ENCODE measurements at places on chromosomes 16 and 17.

GRCh38 chr16:4474192-4474961, at the start of gene NMRAL1:
Gene NMRAL1, minus strand, starts transcription at chr16:4474625. Its CDS starts 493 bp downstream, at chr16:4474132.
- DNase-seq: peak; percentile 94

GRCh38 chr17:8150194-8151119, 1.7 kb downstream of the PER1 start:
- no peak for DNase-seq

GRCh38 chr17:34609210-34609609, 29.8 kb downstream of the TMEM132E start:
- DNase-seq: no peak

GRCh38 chr16:67458121-67458641, 22.8 kb downstream of the ATP6V0D1 start:
- no peak for DNase-seq

- DNase-seq: no peak
These were observed 16.0 kb downstream of the SPNS3 start for GRCh38 chr17:4449736-4450135.

DNA sequence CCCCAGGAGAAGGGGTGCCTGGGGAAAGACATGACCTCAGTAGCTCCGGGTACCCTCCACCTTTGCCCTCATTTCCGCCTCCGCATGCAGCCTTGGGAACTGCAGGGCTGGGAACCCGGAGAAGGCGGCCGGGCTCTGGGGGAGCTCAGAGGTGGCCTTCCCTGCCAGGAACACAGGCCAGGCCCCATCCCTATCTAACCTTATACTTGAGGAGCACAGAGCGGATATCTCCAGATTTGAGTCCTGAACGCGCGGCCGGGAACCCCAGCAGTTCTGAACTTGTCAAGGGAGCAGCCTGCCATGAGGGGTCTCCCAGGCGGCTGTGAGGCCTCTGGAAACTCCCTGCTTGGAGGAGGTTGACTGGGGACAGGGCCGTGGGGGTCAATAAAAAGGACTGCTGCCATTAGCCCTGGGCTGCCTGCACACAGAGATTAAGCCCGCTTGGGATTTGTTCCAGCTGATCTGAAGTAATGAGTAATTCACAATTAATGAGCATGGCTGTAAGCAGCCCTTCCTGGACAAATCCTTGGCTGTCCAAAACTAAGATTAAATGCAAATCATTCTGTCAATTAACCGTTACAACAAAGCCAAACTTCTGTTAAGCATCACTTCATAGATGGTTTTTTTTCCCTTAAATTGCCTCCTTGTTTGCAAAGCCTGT, 26.3 kb upstream of the METRNL start:
- DNase-seq: no peak

GRCh38 chr16:65600629-65601028, 478.8 kb upstream of the CDH11 start:
- no peak for DNase-seq
